ENCODE measurements at places on chromosomes 2 and 18. TPM values are rescaled to one million over a fixed set of nuclear protein-coding genes. Genes with fewer than 3 reads are reported as not detected.

DNA sequence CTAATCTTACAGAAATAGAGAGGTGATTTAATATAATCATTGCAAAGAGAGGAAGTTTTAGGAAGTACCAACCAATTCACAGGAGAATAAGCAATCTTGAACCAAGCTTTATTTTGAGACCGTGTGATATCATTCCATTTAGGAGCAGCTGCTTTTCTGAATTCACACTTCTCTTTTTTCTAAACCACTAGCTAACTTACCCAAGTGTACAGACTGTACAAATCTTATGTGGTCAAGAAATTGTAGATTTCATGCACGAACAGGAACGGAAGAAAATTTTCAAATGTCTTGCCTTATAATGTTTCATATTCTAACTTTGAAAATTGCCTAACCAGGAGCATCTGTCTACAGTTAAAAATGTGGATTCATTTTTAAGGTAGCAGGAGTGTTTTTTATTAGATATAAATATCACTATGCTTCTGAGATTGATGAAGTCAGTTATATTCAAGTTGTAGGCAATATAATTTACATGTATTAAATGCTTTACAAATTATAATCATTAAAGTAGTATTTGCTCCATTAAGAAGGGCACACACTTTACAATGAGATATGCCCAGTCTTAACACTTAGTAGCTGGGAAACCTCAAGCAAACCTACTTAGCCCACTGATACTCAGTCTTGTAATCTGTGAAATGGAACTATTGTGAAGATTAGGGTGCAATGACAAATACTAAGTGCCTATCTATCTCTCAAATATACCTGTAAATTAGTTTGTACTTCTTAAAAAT, 302.2 kb upstream of the STON1 start:
- DNase-seq = no peak

DNA sequence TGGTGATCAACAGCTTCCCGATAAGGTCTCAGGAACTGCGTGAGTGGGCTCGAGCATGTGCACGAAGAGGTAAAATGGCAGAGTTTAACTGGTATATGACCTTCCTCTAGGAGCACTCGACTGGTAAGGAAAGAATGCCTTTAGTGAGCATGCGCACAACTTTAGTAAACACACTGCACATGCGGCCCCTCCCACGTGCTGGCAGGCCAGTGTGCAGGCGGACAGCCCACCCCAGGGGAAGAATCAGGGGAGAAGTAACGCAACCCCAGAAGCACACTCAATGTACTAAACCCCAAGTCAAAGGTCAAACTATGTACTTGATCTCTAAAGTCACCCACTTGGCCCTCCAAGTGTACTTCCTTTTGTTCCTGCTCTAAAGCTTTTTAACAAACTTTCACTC, 28.7 kb upstream of the SLC25A52 start:
- DNase-seq = no peak

- DNase-seq = no peak
Measured at GRCh38 chr2:66164470-66164869, 270.5 kb upstream of the MEIS1 start.

- DNase-seq = no peak
Measured at GRCh38 chr2:37881397-37881796, 43.7 kb upstream of the RMDN2 start.

The PUM2 gene
- total RNA-seq = 26.1 TPM

- DNase-seq = no peak
Measured at GRCh38 chr2:183242937-183243336, 118.7 kb downstream of the NUP35 start.

DNA sequence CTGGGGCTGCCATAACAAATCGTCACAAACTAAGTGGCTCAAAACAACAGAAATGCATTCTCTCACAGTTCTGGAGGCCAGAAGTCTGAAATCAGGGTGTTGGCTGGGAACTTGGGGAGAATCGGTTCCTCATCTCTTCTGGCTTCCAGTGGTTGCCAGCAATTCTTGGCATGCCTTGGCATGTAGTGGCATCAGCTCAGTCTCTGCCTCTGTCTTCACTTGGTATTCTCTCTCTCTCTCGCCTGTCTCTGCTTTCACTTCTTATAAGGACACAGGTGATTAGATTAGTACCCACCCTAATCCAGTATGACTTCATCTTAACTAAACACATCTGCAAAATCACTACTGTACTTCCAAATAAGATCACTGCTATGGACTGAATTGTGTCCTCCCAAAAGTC, 695.4 kb upstream of the ID2 start:
- no peak for DNase-seq

DNA sequence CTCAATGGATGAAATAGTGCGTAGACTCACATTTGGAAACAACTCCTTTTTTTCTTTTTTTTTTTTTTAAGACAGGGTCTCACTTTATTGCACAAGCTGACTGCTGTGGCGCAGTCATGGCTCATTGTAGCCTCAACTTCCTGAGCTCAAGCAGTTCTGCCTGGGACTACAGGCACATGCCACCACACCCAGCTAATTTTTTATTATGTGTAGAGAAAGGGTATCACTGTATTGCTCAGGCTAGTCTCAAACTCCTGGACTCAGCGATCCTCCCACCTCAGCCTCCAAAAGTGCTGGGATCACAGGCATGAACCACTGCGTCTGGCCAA, 17.4 kb downstream of the HAT1 start:
- DNase-seq = no peak

DNA sequence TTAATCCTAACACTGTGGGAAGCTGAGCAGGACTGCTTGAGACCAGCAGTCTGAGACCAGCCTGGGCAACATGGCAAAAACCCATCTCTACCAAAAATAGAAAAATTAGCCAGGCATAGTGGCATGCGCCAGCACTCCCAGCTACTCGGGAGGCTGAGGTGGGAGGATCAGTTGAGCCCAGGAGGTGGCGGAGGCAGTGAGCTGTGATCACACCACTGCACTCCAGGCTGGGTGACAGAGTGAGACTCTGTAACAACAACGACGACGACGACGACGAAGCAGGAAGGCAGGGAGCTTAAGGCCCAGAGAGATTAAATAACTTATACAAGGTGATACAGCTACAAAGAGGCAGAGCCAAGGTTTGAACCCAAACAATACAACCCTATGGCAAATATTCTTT, 37.3 kb downstream of the CFAP36 start:
- DNase-seq = no peak

- no peak for DNase-seq
Measured at GRCh38 chr2:58614219-58614618, 373.1 kb upstream of the FANCL start.

DNA sequence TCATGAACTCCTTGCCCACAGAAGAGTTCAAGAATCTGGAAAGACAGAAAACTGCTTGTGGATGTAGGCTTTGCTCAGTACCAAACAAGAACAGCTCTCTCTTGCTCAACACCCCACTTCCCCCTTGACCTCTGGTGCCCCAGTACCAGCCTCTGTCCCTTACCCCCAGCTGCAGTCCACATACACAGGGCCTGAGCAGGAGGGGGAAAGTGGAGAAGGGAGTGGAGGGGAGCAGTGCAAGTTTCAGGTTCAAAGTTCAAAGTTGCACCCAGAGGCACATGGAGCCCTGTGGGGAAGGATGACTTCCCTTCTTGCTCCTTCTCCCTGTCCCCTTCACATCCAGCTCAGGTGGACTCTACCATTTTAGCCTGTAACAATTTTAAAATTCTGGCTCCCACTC, 61.1 kb upstream of the LPIN2 start:
- no peak for DNase-seq

GRCh38 chr2:239152239-239152915, 248.4 kb downstream of the HDAC4 start:
- no peak for DNase-seq

The MSH2 gene
- total RNA-seq = 62.2 TPM

GRCh38 chr18:23259701-23260681, 124.7 kb downstream of the CABLES1 start:
- peak; percentile 89 for DNase-seq

- DNase-seq = no peak
Measured at GRCh38 chr2:189659734-189660133, 1.5 kb upstream of the ASNSD1 start.

DNA sequence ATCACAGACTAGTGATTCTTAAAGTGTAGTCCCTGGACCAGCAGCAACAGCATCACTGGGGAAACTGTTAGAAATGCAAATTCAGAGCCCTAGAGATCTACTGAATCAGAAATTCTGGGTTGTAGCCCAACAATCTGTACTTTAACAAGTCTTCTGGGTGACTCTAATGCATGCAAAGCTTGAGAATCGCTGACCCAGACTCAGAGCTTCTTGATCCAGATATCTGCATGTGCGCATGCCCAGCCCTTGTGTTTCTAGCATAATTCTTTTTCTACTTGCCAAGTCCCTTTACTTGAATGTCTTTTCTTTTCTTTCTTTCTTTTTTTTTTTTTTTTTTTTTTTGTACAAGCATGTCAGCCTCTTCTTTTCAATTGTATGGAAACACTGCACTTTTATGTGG, 60.4 kb downstream of the FIGN start:
- no peak for DNase-seq

The NOSTRIN gene
- 0.35 TPM for total RNA-seq

GRCh38 chr2:151632993-151633565, 101.2 kb downstream of the NEB start:
- DNase-seq = no peak

DNA sequence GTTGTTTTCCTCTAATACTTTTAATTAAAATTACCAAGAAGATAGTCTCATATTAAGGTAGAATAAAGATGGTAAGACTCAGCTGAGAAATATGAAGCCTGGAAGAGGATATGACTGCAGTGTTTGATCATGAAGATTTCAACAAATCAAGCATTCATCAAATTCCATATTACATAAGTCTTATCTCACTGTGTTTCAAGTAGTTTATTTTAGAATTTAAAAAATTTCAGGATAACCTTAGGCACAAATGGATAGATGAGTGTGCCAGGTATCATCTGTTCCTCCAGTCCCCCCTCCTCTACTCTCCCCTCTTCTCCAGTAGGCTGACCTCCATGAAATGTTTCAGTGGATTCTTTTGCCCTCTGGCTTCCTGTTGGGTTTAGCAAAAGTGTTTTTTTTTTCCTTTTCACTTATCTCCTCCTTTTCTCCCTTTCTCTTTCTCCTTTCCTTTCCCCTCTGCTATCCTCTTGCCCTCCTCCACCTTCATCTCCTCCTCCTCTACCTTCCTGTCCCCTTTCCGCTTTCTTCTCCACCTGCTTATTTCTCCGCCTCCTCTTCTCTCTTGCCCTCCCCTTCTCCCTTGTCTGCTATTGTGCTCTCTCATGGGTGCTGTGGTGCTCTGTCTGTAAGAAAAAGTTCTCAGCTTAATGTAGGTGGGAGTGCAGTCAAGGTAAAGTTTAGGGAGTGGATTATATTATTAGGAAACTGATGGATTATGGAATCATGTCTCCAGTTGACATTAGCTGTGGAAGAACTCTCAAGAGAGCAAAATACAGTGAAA, 72.8 kb downstream of the ABI2 start:
- DNase-seq = no peak

DNA sequence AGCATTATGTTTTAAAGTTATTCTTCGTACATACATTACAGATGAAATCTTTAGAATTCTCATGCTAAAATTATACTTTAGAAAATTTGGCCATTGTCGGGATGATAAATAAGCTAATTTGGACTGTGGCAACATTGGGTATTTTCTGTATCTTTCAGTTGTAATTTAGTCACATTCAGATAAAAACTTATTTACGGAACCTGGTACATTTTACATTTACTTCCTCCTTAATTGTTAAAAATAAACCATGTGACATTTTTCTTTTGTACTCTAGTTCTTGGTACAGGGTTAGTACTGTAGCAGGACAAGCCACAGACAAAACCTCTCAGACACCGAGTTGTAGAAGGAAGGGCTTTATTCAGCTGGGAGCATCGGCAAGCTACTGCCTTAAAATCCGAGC, 4.2 kb downstream of the CNDP2 start:
- no peak for DNase-seq

DNA sequence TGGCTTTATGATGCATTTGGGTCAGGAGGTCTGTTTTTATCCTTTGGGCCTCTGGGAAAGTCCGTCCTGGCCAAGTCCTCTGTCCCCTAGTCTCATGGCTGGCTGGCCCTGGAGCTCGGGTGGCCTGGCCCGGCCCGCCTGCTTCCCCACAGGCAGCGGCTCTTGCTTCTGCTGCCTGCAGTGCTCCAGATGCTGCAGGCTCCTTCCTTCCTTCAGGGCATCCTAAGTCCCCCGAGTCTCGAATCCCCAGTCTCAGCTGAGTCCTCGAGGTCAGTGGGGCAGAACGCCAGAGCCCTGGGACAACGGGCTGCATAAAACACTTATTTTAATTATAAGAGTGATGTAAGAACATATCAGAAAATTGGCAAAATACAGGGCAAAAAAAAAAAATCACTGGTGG, 71.2 kb downstream of the HPCAL1 start:
- DNase-seq = no peak

- DNase-seq = no peak
Measured at GRCh38 chr2:65607662-65608305, 175.4 kb upstream of the SPRED2 start.

The SEH1L gene
- 72.9 TPM for total RNA-seq

DNA sequence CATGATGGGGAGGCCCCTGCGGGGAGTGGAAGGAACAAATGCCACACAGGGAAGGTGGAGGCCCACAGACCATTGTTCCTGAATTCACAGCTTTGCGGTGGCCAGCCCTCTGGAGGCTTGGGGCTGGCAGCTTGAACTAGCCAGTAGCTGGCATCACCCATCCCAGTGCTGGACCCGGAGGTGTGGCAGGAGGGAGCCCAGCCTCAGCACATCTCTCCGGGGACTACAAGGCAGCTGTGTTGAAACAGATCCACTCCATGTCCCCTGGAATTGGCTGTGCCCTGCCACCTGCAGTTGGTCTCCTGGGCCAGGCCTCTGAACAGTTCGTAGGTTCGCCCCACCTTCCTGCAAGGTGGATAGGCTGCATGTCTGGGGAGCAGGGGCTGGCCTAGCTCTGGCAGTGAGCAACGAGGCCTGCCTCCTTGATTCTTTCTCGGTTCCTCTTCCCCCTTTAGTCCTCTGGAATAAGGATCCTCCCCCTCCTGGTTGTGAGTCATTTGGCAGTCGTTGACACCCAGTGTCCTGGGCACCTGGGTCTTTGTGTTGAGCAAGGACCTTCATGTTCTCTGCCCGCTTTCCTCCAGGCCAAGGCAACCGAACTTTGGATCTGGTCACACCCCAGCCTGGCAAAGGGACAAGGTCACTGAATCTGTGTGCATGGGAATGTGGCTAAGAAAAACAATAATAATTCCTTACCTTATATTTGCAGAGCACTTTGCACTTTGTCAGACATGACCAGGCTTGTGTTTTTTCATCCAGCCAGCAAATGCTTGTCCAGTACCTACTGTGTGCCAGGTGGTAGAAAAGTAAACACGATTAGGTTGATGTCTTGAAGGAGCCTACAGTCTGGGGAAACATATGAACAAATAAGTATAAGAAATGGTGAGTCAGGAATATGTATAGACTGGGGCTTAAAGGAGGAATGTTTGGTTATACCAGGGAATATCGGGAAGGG, 55.0 kb upstream of the MCFD2 start:
- peak; percentile 56 for DNase-seq

The MAL gene
- not detected for total RNA-seq

DNA sequence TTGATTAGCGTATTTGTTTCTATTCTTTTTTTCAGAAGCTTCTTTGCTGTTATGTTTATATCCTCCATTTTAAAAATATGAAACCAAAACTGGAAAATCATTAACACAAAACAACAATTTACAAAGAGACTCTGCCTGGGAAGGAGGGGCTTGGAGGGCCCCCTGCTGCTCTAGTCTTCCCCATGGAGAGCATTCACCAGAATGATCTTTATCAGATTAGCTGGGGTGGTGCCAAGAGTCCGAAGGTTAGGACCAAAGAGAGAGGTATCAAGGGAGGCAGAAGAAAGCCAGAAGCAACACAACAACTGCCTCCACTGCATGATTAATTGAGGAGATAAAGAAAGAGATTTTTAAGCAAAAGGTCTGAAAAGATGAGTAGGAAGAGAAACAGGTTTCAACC, 218.6 kb downstream of the IRS1 start:
- no peak for DNase-seq

Data from MG63 (cell line).